ENCODE measurements at places on chromosomes 6 and 20. TPM values are rescaled to one million over a fixed set of nuclear protein-coding genes. Genes with fewer than 3 reads are reported as not detected.

Gene MYBL2
- total RNA-seq: 24.3 TPM

Gene EMILIN3
- total RNA-seq: 5.6 TPM

Gene NMBR
- not detected for total RNA-seq

Gene E2F1
- 18.1 TPM for total RNA-seq

Gene SNPH
- total RNA-seq: 3.0 TPM

Gene FRK
- 5.1 TPM for total RNA-seq

DNA sequence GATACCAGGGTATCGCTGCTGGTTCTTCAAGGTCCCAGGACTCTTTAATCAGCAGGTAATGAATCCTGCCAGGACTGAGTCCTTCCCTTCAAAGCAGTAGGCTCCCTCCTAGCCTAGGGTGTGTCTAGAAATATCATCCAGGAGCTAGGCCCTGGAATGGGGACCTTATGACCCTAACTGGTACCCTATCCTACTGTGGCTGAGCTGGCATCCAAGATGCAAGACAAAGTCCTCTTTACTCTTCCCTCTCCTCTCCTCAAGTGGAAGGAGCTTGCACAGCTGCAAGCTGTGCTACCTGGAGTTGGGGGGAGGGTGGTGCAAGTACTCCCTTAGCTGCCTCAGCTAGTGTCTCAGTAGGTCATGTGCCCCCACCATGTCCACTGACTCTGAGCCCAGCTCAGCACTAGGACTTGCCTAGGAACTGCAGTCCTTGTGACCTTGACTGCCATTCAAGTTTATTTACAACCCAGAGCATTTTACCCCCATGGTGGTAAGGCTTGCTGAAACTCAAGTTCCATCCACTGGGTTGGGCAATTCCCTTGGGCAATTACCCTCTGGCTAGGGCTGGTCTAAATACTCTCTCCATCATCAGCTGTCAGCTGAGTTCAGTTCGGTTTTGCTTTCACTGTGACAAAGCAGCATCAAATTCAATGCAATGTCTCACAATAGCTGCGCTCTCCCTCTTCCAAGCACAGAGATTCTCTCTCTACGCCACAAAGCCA, 48.4 kb upstream of the TOP1 start:
- no peak overlapping the region for H3K4me3 ChIP-seq
- DNase-seq: no peak
- peaks cover 9% of the 10 kb centered on the region for H3K27me3 ChIP-seq
- no peak overlapping the region for H3K27ac ChIP-seq
- H3K4me1 ChIP-seq: no peaks in the 10 kb centered on the region
- peaks cover 7% of the 10 kb centered on the region for H3K36me3 ChIP-seq

DNA sequence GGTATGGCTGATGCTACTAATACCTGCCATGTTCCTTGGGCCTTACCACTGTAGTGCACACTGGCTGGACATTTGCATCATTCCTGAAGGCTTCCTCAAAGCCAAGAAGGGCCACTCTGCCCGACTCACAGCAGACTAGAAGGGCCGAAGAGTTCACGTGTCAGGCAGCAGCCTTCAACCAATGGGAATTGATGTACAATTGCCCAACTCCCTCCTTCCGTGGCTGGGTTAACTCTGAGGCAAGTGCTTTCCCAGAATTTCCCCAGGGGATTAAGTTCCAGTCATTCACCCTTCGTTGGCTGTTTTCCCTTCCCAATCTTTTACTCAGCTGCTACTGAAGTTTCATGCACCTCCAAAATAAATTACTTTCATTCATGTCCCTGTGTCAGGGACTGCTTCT, 29.8 kb downstream of the PSMB9 start:
- peaks cover 45% of the 10 kb centered on the region for H3K27me3 ChIP-seq
- no peaks in the 10 kb centered on the region for H3K36me3 ChIP-seq
- DNase-seq: no peak
- no peak overlapping the region for H3K27ac ChIP-seq
- peaks cover 13% of the 10 kb centered on the region for H3K4me1 ChIP-seq

DNA sequence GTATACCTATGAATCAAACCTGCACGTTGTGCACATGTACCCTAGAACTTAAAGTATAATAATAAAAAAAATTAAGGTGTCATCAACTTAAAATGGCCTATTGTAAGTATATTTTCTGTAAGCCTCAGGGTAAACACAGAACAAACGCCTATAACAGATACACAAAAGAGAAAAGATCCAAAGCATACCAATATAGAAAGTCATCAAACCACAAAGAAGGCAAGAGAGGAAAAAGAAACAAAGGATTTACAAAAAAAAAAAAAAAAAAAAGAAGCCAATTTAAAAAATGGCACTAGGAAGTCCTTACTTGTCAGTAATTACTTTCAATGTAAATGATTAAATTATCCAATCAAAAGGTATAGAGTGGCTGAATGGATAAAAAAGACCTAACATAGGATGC, 24.6 kb upstream of the ASF1A start:
- H3K27ac ChIP-seq: no peak overlapping the region
- no peaks in the 10 kb centered on the region for H3K27me3 ChIP-seq
- peaks cover 43% of the 10 kb centered on the region for H3K36me3 ChIP-seq

DNA sequence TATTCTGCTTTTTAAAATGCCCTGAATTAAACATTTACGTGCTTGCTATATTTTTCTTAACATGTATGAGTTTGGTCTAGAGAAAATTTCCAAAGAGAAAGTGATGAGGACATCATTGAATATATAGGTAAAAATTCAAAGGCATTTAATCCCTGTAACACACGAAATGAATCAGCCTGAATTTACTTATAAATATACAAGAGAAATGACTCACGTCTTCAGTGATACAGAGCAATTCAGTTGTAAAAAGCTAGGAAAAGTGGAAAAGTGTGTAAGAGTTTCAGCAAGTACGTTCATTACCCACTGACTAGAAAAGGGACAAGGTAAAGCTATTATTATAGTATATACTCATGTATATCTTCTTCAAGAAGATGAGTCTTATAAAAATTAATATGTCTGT, 124.8 kb downstream of the HIVEP1 start:
- DNase-seq: no peak
- H3K36me3 ChIP-seq: peaks cover 47% of the 10 kb centered on the region
- H3K27ac ChIP-seq: peak overlapping the region; percentile 33
- peaks cover 10% of the 10 kb centered on the region for H3K4me1 ChIP-seq
- H3K4me3 ChIP-seq: no peak overlapping the region

DNA sequence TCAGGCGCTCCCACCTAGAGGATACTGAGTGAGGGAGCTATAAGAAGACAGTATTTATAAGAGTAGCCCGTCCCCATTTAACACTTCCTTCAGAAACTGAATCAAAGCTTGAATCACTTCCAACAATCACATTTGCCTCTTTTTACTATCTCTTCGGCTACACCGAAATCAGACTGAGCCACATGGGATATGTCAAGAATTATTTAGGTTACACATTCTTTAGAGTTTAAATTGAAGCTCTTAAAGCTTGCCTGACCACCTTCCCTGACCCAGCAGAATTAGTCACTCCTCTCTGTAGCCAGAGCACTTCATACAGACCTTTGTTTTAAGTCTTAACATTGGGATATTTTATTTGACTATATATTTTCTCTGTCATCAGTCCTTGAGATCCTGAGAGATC, 163.7 kb downstream of the MAFB start:
- H3K27me3 ChIP-seq: peaks cover 26% of the 10 kb centered on the region
- no peak for DNase-seq
- peaks cover 6% of the 10 kb centered on the region for H3K4me1 ChIP-seq
- H3K4me3 ChIP-seq: no peak overlapping the region
- no peaks in the 10 kb centered on the region for H3K36me3 ChIP-seq

DNA sequence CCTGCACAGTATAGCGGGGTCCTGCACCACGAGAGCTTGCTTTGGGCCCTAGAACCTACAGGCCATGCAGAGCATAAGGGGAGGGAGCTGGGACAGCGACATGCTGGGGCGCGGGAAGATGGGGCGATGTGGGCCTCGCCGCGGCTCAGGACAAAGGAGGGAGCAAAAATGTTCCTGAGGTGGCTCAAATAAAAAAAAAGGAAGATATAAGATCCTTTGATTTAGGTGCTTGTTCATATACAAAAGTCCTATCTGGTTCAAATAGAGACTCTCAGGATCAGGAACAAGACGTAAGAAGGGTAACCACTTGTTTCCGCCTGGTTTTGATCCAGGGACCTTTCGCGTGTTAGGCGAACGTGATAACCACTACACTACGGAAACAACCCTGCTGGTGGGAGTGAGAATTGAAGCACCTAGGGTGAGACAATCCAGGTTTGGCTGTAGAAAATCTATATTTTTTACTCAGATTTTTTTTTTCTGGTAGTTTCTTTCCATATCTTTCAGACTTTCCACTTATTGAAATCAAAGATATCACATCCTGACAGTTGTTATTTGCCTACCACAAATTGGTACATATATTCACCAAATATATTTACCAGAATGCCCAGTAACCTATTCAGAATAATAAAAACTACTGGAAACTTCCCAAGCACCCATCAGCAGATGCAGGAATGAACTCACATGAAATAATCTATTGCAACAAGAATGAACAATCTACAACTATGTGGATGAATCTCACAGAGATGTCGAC, 177.9 kb upstream of the ZNF184 start:
- no peaks in the 10 kb centered on the region for H3K36me3 ChIP-seq
- DNase-seq: peak; percentile 62
- peaks cover 14% of the 10 kb centered on the region for H3K4me1 ChIP-seq
- H3K27ac ChIP-seq: peak overlapping the region; percentile 47
- peak overlapping the region; percentile 57 for H3K4me3 ChIP-seq

- H3K36me3 ChIP-seq: no peaks in the 10 kb centered on the region
These were observed 596.0 kb downstream of the EPM2A start for GRCh38 chr6:145139140-145139850.

DNA sequence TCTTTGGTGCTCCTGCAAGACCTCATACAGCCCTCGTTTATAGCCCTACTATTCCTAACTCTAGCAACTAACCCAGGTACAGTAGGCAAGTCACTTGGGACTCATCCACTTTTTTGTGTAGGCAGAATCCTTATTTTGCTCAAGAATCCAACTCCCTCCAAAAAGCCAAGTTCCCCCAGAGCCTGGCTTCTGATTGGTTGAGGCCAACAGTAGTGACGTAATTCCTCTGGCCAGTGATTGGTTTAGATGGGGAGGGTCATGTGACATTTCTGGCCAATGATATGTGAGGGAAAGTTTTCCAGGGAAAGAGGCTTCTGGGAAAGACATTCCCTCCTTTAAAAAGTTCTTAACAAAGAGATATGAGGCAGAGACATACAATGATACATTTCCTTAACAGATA, 32.1 kb downstream of the KIAA1755 start:
- no peak overlapping the region for H3K4me3 ChIP-seq
- DNase-seq: no peak

DNA sequence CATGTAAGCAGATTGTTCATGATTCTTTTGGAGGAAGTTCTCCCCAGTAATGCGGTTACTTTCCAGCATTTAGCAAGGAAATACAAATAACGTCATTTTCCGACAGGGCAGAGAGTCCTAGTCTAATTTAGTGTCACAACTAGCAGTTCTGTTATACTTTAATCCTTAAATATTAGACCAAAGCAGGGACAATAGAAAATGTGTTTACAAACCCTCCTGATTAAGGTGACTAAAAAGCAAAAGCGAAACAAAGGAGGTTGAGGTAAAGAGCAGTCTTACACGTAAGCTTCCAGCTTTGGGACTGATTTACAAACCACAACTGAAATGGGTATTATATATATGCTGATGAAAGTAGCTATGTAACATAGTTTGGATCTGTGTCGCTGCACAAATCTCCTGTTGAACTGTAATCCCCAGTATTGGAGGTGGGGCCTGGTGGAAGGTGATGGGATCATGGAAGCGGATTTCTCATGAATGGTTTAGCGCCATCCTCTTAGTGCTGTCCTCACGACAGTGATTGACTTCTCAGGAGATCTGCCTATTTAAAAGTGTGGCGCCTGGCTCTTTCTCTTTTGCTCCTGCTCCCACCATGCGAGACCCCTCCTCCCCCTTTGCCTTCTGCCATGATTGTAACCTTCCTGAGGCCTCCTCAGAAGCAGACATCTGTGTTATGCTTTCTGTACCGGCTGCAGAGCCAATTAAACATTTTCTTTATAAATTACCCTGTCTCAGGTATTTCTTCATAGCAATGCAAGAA, 81.9 kb downstream of the PLCB1 start:
- H3K4me3 ChIP-seq: no peak overlapping the region
- no peak overlapping the region for H3K27ac ChIP-seq
- no peak for DNase-seq
- no peaks in the 10 kb centered on the region for H3K27me3 ChIP-seq
- H3K36me3 ChIP-seq: no peaks in the 10 kb centered on the region

DNA sequence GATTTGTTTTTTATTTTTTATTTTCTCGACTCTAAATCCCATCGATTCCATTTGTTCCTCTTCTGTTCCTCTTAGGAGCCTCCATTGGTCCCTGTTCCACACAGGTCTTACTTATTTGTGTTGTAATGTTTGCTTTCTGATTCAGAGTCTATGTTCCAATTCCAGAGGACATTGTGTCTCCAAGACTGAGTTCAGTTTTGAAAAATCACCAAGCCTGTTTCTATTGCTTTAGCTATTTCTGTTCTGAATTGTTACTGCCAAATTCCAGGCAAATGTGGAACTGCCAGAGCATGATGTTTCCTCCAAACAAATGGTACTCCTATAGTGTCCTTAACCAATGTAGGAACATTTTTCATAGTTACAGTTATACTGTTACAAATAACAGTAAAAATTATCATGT, 270.9 kb upstream of the SPTLC3 start:
- DNase-seq: no peak
- peaks cover 9% of the 10 kb centered on the region for H3K4me1 ChIP-seq
- H3K27me3 ChIP-seq: no peaks in the 10 kb centered on the region
- H3K4me3 ChIP-seq: no peak overlapping the region

DNA sequence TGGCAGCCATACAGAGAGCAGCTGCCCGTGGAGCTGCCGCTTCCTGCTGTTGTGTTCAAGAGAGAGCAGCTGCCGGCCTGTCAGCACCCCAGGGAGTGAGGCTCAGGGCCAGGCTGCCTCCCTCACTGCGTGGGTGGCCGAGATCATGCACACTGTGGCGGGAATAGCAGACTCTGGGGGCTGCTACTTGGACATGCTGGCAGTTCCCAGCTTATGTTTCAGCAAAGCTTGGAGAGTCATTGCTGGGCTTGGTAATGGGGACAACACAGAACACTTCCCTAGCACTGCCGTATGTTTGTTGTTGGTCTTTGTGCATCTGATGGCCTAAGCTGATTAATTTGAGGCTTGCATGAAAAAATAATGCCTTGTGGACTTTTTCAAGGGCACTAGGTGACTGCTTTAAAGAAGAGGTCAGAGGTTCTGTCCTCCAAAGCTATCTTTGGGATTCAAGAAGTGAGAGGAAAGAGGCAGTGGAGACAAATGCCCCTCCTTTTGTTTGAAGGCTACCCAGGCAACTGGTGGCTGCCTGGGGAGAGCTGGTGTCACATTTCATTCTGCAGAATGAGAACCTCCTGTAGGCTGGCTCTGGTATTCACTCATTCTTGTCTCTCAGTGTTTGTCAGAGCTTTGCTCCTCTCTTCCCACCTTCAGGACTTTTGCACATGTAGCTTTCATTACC, 18.8 kb downstream of the MRAP2 start:
- no peak overlapping the region for H3K4me3 ChIP-seq
- peak; percentile 45 for DNase-seq
- peaks cover 22% of the 10 kb centered on the region for H3K4me1 ChIP-seq
- no peaks in the 10 kb centered on the region for H3K36me3 ChIP-seq
